ENCODE measurements at places on chromosomes 13 and 19.

DNA sequence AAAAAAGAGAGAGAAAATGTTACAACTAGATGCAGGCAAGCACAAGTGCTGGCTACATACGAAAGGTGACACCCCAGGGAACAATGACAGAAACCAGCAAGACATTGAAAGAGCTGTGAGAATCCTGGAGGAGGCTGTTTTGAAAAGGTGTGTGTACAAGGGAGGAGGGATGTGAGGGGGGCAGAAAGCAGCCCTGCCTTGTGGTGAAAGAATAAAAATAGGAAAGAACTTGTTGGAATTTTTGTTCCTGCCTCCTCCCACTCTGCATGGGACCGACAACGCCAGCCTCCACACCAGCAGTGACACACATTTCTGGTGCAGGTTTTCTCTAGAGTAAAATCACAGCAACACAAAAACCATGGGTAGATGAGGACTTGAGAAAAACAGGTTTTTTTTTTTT lies 1258.6 kb downstream of the PCDH9 start:
- DNase-seq: no peak

- DNase-seq: no peak
Observed at GRCh38 chr19:13122980-13123957, 5.2 kb downstream of the NACC1 start.

DNA sequence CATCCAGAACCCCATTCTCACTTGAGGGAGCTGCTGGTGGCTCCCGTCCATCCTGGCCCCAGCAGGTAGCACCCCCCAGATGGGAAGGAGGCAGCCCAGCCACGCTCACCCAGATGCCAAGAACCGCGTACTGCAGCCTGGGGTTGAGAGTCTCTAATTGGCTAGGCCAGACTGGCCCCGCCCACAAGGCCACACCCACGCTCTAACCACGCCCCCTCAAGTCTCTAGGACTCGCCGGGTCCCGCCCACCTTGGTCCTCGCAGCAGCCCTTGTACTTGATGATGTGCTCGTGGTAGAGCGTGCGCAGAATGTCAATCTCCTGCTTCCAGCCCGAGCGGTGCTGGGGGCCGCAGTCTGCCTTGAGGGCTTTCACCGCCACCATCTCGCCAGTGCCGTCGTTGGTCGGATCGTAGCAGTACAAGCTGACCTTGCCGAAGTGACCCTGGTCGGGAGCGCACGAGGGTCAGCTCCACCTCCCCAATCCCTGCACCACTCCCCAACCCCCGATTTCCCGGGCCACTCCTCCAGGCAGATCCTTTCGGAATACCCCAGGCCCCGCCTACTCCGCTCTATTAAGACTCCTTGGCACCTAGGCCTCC lies 14.5 kb upstream of the ICAM3 start:
- DNase-seq: no peak

DNA sequence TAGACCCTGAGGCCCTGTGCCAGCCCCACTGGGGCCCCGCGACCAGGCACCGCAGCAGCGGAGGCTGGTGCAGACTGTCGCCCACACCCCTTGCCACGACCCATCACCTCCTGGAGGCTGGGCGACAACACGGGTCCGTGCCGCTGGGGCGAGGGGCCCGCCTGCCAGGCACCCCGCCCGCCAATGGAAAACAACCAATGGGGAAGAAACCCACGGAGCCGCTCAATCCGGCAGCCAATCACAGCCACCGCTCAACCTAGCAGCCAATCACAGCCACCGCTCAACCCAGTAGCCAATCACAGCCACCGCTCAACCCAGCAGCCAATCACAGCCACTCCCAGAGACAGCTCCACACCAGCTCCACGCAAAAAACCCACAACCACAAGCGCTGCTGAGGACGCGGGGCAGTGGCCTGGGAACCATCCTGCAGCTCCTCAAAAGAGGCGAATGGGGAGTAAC lies 29.7 kb downstream of the GPX4 start:
- DNase-seq: no peak

- DNase-seq: no peak
Observed at GRCh38 chr19:33463199-33463598, 58.4 kb downstream of the PEPD start.

DNA sequence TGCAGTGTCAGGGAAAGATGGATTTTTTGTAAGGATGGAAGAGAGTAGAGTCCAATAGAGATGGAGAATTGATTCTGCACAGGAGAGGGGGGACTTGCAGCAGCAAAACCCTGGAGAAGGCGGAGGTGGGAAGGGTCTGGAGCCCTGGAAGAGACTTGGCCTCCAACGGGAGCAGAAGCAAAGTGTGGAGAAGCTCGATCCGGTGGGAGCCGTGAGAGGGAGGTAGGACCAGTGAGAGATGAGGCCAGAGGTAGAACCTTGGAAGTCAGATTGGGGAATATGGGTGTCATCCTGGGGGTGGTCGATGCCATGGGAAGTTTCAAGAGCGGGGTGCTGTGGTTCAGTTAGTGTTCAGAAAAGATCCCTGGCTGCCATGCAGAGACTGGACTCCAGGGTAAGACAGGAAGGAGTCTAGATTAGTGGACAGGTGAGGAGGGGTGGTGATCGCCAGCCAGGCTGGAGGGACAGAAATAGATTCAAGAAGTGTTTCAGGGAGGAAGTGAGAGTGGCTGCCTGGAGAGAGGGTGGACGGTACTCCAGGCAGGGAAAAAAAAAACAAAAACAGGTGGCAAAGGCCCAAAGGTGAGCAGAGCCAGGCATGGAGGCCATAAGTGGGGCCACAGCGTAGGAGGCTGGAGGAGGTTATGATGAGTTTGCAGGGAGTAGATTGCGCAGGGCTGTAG lies 2.6 kb downstream of the PPP5C start:
- DNase-seq: no peak

DNA sequence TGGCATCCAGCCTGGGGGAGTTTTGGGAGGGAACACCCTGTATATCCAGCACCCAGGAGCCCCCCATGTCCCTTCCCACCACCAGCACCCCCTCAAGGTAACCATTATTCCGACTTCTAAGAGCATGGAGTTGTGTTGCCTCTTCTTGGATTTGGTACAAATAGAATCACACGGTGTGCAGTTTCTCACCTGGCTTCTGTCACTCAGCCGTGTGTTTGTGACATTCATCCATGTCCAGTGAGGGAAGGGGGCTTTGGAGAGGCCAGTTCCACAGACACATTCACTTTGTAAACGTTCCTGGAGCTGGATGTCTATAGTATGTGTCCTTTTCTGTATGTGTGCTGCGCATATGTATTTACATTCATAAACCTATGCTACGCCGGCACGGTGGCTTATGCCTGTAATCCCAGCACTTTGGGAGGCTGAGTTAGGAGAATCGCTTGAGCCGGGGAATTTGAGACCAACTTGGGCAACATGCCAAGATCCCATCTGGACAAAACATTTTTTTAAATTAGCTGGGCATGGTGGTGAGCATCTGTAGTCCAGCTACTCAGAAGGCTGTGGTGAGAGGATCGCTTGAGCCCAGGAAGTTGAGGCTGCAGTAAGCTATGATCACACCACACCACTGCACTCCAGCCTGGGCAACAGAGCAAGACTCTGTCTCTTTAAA lies 36.6 kb downstream of the MYH14 start:
- DNase-seq: no peak

GRCh38 chr13:26599860-26600259 lies 42.4 kb downstream of the WASF3 start:
- no peak for DNase-seq

DNA sequence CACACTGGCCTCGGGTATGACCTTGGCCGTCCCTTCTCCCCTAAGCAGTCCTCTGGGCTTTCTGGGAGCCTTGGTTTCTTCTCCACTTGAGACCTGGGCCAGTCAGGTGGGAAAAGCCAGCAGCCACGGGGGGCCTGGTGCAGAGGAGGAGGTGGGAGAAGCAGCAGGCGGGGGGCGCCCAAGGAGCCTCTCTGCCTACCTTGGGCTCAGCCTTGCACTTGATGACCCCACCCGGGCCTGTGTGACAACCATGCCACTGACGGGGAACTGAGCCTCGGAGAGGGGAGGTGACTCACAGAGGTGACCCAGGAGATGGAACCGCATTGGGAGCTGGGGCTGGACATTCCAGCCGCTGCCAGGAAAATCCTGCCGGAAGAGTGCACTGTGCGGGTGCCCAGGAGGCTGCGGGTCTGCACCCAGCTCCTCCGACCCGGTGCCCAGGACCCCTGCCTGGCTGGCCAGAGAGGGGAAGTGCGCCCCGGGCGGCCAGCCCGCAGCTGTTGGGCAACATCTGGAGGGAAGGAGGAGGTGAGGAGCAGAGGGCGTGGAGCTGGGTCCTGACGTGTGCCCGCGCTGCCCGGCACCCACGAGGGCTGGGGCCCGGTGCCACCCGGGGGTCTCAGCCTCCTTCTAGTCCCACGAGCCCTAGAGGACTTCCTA lies 23.4 kb upstream of the SLC7A10 start:
- DNase-seq: no peak

DNA sequence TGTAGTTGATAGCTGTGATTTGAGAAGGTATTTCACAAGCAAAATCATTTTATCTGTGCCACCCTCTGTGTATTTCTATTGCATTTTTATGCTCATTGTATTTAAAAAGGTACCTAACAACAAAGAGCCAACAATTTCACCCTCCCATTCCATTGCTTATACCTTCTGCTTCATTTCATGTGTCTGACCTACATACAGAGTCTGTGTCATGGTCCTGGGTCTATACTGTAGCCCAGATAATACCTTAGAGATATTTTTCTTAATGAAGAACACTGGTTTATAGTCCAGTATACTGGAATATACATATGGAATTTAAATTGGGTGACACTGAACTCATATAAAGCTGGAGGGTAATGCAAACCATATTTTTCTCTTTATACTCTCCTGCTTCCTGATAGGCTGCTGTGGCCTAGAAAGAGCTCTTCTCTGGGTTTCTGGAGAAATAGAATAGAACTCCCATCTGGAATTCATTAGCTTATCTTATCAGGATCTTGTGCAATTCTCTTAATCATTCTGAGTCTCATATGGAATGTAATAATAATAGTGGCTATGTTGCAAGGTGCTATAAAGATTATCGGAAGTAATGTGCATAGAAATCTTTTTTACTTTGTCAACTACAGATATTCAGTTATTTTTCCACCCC lies 31.8 kb upstream of the SPART start:
- DNase-seq: no peak

All from Panc1 (cell line).